ENCODE measurements at places on chromosomes 3 and 15.

DNA sequence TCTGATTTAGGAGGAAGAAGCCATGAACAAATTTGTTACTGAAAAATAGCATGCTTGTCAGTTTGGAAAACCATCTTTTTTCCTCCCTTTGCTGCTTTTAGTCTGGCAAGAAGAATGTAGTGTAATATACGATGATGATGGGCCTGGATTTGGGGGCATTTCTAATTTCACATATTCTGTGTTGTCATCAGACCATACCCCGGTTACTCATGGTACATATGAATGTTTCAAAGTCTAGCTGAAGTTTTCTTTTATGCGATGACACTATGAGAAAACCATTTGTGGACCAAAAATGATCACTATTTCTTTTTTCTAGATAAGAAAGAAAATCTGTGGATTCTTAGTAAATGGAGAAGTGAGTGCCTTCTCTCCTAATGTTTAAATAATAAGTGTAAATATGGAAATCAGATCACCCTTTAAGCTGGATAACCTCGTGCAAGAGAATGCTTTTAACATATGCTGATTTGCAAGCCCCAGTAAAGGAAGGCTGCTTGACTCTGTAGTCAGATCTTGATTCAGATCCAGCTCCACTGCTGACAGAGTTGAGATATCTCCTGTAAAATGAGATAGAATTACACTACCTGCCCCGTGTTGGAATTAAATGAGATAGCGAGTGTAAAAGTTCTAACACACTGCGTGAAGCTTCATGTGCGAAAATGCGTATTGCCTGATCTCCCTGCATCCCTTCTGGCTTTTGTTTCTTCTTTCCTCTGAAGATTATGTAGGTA is 3.0 kb downstream of the MEF2A start:
- no peak for DNase-seq

GRCh38 chr15:60682615-60683014 is 203.7 kb upstream of the ICE2 start:
- no peak for DNase-seq

DNA sequence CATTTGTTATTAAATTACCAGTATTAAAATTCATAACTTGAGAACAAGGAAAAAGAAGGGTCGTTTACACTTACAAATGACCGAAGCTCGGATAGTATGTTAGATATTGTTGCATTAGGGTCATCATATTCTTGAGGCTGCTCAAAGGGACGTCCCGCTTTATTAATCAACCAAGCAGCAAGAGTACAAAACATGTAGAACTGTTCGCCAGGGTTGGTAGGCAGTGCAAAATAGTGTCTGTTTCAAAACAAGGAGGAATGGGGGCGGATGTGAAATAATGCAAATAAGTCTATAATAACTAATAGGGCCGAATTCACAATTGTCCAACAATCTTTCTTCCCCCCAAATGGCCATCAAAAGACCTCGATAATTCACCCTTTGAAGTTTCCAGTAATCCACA is 2.9 kb downstream of the IFT57 start:
- no peak for DNase-seq

DNA sequence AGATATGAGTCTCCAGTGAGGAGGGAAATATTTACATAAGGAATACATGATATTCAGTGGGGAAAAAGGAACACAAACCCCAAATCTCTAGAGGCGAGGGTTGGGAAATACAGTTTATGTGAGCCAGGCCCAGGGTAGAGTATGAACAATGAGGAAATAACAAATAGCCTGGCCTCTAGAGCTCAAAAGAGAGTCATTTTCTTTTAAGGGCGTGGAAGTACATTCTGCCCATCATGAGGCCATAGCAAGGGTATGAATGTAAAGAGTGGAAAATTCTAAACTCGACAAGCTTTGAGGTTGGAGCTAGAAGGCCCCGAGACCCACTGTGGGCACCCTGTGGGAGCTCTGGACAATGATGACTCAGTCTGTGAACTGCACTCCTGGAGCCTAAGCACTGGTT is 27.8 kb upstream of the IGF2BP2 start:
- no peak for DNase-seq

DNA sequence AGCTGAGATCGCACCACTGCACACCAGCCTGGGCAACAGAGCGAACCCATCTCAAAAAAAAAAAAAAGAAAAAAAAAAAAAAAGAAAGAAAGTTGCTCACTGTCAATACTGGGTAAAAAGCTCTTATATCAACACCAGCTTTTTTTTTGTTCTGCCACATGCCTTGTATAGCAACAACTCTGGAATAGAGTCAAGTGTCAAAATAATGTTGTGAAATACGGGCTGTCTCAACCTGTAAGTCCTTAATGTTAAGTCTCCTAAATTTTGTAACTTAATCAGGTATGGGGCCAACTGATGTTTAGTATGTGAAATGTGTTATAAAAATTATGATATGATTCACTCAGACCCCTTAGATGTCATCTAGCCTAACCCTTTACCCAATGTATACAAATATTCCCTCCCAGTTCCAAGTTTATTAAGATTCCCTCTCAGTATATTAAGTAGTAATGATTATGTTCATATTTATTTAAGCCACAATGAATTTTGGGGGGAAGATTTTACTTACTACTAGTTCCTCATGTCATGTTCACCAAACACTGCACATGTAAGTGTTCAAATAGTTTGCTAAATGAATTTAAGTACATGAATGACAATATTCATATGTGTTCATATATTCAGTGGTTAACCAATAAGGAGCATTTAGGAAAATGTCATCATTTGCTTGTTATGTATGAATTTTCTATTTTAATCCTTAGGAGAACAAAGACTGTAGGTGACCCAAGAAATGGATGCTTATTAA is 52.2 kb downstream of the GPR160 start:
- no peak for DNase-seq

DNA sequence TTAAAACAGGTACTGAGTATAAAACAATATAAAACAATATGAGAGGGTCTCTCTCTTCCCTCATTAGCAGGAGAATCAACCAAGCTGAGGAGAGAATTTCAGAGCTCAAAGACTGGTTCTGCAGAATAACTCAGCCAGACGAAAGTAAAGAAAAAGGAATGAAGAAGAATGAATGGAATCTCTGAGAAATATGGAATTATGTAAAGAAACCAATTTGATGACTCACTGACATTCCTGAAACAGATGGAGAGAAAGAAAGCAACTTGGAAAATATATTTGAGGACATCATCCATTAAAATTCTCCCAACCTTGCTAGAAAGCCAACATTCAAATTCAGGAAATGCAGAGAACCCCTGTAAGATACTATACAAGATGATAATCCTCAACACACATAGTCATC is 630.9 kb downstream of the PYDC2 start:
- no peak for DNase-seq

- no peak for DNase-seq
These were observed 37.4 kb downstream of the ZNF860 start for GRCh38 chr3:32018757-32019564.

DNA sequence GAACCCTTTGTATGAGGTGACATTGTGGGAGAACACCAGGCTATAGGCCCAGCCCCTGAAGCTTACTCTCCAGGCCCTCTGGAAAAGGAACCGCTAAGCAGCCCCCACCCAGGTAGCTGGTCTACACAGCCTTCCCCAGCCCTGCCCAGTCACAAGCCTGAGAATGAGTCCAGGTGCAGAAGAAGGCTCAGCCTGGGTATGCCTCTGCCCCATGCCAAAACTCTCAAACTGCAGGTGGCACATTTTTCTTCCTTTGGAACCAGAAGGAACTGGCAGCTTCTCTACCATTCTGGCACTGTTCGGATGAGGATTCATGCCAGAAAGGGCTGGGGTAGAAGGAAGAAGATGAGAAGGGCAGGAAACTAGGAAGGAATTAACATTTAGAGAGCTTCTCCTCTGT is 23.7 kb upstream of the TBC1D21 start:
- DNase-seq: no peak

- no peak for DNase-seq
These were observed 278.0 kb downstream of the UBE2E2 start for GRCh38 chr3:23481011-23481615.

DNA sequence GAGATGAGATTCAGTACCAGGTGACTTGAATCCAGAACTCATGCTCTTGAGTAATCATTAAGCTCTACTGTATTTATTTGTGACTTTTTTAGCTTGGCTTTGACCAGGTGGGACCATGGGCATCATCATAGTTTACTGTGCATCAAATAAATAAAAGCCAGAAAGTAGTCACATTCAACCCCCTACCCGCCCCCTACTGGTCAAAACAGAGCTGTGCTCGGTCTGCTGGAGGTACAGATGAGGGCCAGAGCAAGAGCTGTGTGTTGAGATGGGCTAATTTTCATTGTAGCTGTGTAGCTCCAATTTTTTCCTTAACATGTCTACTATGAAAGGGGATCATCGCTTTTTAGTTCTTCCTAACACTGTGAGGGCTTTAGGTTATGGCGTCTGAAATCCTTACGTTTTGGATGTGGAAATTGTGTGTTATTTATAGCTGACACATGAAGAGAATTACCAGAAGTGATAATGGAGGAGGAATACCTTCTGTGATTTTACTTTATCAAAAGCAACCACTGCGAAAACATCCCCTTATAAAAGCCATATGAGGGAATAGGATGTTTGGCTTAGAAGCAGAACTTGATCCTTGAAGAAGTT is 375.1 kb downstream of the PTPRG start:
- DNase-seq: peak; percentile 4

- no peak for DNase-seq
These were observed 3.1 kb upstream of the GATA2 start for GRCh38 chr3:128496019-128496601.

DNA sequence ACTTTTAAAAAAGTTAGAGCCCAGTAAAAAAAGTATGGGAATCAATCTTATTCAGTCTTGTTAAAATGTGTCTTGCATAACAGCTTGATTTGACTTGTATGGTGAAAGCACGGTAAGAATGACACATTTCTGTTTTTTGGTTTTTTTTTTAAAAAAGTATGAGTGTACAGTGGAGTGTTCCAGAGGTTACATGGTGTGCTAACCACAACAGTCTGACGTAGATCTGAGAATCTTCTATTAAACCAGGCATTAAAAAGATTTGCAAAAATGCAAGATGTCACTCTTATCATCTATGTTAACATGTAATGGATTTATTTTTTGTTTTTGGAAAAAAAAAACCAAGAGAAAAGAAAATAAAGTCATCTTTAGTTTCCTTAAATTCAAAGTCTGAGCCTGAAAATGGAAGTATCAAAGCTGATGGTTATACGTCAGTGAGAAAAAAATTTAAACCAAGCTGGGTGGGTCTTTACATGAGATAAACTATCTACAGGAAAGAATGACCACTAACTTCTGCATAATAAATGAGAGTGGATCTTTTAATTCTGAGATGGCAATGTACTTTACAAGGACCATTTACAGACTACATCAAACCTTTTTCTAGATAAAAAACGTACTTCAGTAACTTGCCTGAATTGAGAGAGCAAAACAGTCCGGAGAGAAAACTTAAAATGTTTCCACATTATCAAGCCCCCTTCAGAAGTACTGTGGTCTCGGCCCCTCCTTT is 1.6 kb downstream of the GABPB1 start:
- DNase-seq: no peak

GRCh38 chr15:73781038-73781925 is 28.1 kb upstream of the INSYN1 start:
- DNase-seq: no peak

DNA sequence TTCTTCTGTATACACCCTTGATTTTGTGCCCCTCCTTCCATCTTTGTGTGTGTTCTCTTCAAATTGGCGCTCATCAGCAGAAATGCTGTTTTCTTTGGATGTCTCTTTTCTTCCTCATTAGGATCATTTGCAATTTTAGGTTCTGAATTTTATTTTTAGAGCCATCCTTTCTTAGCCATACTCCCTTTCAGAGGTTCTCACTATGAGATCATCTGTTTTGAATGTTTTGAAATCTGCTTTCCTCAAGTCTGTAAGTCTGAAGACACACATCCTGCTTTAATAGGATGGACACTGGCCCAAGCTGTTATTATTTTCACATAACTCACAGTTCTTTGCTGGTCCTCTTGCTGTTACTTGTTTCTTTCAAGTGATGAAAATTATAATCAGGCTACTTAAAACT is 124.8 kb downstream of the BDH1 start:
- no peak for DNase-seq

- no peak for DNase-seq
These were observed 409.0 kb downstream of the VPS13C start for GRCh38 chr15:61651267-61651666.

DNA sequence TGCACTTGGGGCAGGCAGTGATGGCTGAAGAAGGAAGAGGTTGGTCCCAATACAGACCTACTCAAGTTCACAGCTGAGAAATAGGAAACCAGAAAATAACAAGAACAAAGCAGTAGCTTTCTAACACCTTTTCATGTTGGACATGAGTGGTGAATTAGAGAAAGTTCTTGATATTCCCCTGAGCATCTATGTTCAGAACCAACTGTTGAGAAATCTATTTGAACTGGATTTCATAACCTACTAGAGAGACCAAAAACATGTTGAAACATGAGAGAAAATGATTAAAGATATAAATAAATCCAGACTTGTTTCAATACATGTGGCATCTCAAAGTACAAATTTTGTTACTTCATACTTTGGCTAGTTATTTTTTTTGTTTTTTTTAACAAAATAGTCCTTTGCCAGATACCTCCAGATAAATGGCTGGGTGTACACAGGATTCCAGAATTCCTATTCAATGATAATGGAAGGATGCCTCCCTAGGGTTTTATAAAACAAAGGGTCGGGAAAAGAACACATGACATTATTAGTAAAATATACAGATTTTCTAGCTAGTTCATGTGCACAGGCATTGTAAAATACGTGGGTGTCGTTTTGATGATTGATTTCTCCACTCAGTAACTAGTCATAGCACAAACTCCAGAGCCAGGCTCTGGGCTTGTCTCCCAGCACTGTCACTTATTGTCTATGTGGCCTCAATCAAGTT is 34.4 kb upstream of the TNFSF10 start:
- no peak for DNase-seq

GRCh38 chr3:133827136-133827535 is 21.5 kb downstream of the SRPRB start:
- no peak for DNase-seq

GRCh38 chr3:86914670-86915069 is 76.3 kb downstream of the VGLL3 start:
- no peak for DNase-seq

GRCh38 chr15:70778258-70779076 is 15.1 kb upstream of the UACA start:
- DNase-seq: no peak

Measured in activated CD4-positive, alpha-beta T cell treated with anti-CD3 and anti-CD28 coated beads for 24 hours (primary cell).